GF-D8 (cell line): ENCODE measurements at places on chromosomes 4 and X.

GRCh38 chr4:122826553-122827257 is at the start of gene FGF2:
TSS of gene FGF2 (plus strand) at chr4:122826831. CDS start at chr4:122827175, 344 bp downstream.
- no peak for DNase-seq

- no peak for DNase-seq
These were observed 2.5 kb downstream of the MYL5 start for GRCh38 chr4:676871-677235.

DNA sequence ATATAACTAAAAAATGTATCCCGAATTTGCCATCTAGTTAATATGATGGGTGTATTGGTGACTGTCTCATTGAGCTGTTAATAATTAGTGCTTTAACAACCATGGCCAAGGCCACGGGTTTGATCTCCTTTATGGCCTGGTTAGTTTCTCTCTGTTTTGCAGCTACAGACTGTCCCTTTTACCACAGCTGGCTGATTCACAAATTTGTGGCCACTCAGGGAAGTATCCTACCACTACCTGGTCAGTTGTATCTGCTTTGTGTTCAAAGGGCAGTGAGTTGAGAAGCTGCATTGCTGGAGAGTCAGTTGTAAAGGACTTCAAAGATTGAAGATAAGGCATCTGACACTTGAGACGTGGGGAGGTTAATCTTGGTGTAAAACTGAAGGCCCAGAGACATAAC is 219.1 kb upstream of the BMP3 start:
- no peak for DNase-seq

- DNase-seq, result no peak
These were observed 750 bp downstream of the TMEM129 start for GRCh38 chr4:1720163-1720983.

DNA sequence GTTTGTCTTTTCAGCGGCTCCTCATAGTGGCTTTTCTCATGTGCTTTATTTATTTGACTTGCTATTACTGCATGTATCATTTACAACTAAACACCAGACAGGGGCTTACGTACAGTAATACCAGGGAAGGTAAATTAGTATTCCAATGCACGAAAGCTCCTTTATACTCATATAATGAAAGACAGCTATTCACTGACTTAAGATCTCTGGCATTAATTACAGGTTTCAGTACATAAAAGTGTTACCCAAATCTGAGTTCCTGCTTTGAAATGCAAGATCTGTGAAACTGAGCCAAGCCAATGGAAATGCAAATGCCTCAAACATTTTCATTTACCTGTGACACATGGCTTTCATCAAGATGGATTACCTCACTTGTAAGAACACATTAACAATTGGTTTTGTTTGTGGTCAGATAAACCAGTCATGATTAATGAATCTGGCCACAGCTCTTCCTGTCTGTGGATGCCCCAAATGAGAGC is 107.2 kb downstream of the ANAPC4 start:
- DNase-seq, result no peak

GRCh38 chr4:113825272-113825671 is 63.7 kb upstream of the CAMK2D start:
- DNase-seq, result no peak

DNA sequence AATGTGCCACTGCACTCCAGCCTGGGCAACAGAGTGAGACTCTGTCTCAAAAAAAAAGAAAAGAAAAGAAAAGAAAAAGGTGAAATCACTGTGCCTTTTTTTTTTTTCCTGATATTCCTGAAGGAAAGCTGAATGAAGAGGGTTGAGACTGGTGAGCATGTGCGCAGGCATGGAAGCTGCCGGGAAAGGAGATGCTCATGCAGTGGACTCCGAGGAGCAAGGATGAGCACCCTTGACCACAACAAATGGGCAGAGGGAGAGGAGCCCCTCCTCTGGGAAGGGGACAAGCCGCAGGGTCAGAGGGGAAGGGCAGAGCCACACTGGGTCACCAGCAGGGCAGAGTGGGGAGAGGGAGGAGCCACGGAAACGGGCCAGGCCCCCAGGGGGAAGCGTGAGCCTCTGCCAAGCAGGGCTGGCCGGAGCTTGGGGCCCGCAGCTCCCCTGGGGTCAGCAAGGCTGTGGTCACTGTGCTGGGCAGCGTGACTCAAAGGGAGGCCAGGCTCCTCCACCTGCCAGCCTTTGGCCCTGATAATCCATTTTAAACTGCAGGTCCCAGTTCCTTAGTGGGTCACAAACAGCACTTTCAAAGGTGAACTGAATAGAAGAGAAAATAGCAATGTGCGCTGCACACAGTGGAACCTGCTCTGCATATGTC is 79.8 kb downstream of the NAT8L start:
- no peak for DNase-seq

- DNase-seq, result no peak
These were observed 155.0 kb downstream of the MSL3 start for GRCh38 chrX:11913001-11913400.

DNA sequence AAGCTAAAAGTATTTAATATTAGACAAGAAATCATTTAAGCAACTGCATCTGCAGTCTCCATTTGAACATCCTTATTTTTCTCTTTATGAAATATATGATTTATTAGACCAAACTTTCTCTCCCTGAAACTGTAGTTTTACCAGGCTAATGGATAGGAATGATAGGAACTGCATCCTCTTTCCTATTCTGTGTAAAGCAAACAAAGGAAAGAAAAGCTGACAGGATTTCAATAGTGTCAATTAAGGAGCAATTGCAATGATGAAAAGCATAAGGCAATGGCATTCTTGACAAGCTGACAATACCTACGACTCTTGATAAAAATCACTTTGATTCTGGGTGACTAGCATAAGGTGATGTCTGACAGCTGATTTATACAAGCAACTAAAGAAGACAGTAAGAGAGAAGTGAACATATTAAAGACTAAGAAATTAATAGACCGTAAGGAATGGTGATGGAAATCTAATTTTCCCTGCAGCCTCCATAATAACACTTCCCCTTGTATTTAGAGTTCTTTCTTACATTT is 502.5 kb downstream of the TECRL start:
- no peak for DNase-seq

DNA sequence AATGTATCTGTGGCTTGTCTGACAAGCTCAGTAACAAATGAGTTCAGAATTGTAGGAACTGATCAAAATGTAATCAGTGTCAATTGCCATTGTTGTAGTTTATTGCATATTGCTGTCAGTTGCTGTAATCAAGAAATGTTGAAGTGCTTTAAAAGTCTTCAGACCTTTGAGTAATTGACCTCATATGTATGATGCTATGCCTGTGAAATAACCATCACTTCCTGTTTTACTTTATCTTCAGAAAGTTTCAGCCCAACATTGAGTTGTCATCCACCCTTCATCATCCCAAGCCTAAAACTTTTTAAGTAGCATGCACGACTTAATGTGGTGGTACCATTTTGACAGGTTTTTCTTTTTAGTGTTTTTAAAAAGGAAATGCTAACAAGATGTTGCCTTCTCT is 212.4 kb downstream of the ARHGAP10 start:
- DNase-seq, result no peak

- no peak for DNase-seq
These were observed 22.9 kb downstream of the ATP5ME start for GRCh38 chr4:650951-651883.

- DNase-seq, result no peak
These were observed 690.6 kb downstream of the DMD start for GRCh38 chrX:32520789-32521188.

DNA sequence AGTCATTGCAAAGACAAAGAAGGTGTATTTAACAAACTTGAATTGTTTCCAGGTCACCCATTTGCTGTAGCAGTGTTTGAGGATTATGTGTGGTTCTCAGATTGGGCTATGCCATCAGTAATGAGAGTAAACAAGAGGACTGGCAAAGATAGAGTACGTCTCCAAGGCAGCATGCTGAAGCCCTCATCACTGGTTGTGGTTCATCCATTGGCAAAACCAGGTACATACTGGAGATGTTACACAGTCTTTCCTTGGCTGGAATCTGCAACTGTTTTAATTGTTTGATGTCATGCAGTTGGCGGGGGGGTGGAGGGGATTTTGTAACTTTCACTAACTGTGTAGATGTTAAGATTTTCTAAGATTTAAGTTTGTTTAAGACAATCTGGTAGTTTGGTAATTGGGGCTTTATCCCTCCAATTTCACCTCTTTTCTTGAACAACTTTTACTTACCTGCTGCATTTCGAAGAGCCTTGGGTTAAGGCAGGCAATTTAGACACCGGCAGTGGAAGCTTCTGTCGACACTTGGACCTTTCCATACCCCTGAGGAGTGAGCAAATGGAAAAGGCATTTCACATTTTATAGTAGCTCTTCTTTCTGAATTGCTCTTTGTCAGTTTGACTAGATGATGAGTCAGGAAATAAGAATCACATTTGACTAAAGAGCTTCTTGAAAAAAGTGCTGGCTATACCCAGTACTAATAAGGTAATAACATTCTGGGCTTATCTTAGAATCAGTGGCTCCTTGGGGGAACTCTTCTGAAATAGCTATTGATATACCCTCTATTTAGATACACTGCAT is 67.4 kb downstream of the EGF start:
- DNase-seq, result no peak
